ENCODE measurements at places on chromosomes 5 and 9.

DNA sequence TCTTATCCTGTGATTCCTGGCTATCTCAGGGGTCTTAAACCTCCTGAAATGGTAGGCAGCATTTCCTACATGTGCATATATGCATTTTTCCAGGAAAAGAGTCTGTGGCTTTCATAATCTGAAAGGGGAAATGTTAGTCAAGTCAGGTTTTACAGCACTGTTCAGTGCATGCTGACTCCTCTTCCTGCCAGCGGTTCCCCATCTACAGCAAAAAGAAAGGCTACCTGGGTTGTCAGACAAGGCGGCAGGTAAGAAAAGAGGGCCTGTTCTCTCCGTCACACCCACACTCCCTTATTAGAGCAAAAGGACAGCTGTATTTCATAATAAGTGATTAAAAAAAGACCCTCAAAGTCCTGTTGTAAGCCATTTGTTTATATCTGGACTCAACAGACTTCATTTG is 4.3 kb upstream of the SPATA6L start:
- DNase-seq, result no peak

DNA sequence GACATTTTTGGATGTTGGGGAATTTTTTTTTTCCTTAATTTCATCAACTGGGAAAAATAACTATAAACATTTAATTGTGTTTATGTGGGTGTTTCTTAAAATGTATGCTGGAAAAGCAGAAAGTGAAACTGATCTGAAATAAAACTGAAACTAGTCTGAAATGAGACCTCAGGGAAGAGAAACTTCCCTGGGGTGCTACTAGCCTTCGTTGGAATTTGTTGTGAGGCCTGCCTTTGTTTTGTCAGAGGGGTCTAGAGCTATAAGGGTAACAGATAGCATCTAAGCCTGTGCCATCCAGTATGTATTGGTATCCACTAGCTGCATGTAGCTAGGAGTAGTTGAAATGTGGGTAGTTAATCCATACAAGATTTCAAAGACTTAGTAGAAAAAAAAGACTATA is 10.4 kb downstream of the ZNF618 start:
- DNase-seq, result no peak

GRCh38 chr9:27125936-27126335 is 16.9 kb downstream of the TEK start:
- DNase-seq, result peak; percentile 15

DNA sequence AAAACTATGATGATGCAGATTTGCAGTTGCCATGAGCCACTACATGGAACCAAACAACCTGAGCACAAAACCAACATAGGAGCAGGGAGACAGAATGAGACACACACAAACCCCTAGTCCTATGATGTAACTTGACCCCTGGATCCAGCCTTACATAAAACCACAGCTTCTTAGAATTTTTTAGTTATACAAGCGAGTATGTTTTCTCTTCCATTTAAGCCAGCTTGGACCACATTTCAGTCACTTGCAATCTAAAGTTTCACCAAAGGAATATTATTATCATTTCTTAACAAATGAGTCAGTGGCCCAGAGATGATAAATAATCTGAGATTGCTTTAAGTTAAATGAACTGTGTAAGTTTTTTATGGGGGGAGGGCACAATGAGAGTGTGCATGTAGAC is 6.8 kb downstream of the SPOCK1 start:
- peak; percentile 50 for DNase-seq

DNA sequence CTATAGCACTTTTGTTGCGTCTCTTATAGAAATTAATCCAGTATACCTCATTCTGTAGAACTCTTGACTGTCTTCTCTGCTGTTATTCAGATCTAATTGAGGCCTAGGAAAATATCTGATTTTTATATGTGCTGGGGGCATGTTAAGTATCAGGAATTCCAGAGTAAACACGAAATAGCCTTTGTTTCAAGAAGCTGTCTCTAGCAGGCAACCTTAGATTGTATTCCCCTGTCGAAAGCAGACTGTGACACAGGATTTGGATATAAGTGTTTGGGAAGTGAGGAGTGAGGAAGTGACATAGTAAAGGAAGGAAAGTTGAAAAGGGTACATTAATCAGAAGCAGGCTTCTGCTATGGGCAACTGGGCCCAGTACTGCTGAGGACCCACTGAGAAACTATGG is 72.1 kb upstream of the RASA1 start:
- no peak for DNase-seq

DNA sequence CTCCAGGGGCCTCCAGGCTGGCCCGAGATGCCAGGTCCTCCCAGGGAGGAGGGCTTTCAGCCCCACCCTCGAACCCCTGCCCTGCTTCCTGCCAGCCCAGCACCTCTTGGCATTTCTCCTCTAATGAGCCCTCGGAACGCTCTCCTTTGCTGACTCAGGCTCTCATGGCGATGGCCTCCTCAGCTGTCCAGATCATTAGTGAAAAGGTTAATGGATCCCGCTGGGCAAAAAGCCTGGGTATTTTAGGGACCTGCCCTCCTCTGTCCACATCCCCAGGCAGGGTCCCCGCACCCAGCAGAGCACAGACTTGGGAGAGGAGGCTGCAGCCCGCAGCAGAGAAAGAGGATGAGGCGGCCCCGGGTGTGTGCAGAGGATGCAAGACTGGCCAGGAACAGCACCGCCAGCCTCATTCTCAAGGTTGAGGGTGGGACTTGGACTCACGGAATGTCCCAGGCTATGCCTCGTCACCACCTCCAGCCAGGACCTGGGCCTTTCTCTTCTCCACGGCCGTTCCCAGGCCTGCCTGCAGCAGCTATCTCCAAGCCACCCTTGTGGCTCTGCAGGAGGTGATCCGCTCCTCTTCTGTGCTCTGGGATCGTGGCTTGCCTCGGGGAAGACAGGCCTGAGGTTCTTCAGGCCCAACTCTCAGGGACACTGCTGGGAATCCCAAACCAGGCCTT is 23.0 kb upstream of the ADAMTS2 start:
- DNase-seq, result no peak

- no peak for DNase-seq
Observed at GRCh38 chr9:19828576-19829109, 39.8 kb upstream of the SLC24A2 start.

DNA sequence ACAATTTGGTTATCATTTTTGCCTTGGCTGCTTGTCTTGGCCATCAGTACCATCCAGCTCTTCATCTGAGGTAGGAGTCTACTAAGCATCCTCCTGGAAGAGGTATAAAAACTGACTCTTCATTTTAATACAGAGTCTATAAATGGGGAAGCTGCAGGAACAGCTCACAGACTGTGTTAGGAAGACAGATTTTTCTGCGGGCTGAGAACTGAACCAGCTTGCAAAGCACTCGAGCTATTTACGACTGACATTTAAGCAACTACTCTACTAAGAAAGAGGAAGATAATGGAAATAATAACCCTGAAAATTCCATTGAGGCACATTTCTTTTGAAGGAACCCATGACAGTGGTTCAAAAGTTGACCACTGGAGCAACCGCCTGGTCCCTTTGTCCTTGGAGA is 314.5 kb upstream of the RFX3 start:
- no peak for DNase-seq

GRCh38 chr9:36849943-36850342 is 184.1 kb downstream of the PAX5 start:
- no peak for DNase-seq

All from amniotic epithelial cell (primary cell).